ENCODE measurements at places on chromosomes 16 and 17.

GRCh38 chr17:29622337-29623282 is at the start of gene CORO6:
Gene CORO6, minus strand, starts transcription at chr17:29622912. Its CDS starts 1,491 bp downstream, at chr17:29621421.
- no peak for DNase-seq

GRCh38 chr17:44956998-44957981 is 9.7 kb upstream of the KIF18B start:
- DNase-seq = no peak

GRCh38 chr17:58932956-58933355 is 173.7 kb downstream of the TRIM37 start:
- DNase-seq = no peak

DNA sequence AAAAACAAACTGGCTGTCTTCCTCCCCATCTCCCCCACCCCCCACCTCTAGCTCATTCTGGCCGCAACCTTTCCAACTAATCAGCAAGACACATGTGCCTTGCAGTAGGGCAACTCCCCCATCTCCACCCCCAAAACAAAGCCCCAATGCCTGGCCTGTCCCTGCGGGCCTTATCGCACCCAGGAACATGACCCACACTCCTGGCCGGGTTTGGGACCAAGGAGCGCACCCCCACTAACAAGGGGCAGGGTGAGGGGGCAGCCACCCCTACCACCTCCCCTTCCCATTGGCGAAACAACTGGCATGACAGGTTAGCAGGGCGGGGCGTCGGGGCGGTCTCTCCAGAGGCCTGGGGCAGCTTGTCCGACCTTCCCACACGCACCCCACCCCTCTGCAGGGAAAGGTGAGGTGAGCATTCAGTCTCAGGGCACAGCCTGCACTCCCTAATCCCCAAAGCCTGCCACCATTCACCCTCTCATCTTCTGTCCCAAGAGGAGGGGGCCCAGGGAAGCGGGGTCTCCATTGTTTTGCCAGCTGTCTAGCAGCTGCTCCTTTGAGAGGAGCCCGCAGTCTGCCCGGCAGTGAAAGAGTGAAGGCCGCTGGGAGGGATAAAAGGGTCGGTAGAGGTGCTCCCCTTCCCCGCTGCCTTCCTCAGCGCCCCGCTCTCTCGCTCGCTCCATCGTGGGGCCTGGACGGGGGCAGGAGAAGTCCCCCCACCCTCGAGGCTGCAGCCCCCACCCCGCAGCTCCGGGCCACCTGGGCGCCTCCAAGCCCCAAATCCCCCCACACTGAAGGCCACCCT is 765 bp downstream of the MYO18A start:
- no peak for DNase-seq

DNA sequence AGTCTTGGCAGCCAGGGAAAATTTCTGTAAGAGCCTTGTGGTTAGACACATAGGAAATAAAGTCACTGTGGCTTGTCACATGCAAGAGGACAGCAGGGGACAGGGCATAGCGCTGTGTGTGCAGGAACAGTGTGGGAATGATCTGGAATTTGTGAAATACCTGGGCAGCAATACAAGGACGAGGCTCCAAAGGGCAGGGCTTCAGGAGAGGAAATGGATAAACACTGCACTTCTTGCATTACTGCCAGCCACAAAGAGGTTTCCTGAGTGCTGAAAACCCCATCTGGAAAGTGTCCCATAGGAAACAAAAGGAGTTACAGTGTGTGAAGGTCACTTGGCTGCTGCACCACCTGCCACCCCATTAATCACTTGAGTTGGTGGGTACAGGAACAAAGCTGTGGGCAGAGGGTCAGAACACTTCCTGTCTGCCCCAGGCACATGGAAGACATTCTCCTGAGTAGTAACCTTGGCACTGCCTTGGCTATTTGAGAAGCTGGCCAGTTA is 12.1 kb upstream of the HP start:
- no peak for DNase-seq

DNA sequence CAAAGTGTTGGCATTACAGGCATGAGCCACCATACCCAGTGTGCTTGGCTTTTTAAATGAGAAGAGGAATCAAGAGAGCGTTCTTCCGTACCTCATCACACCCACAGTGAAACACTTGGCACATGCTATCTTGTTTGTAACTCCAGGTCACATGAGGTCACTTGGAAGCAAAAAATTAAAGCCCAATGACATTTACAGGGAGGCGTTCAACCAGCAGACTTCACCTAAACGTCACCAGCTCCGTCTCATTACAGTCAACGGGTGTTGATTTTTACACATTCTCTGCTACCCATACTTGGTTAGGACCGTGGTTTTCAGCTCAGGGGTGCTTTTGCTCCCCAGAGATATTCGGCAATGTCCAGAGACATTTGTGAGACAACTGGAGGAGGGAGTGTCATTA is 127.0 kb downstream of the XYLT1 start:
- DNase-seq = no peak

Data from foreskin fibroblast (primary cell).